Glutamatergic neuron (in vitro differentiated cells): ENCODE measurements at places on chromosomes 6 and 20. TPM values are rescaled to one million over a fixed set of nuclear protein-coding genes. Genes with fewer than 3 reads are reported as not detected.

The ECT2L gene
- total RNA-seq, result 2.7 TPM

- H3K27me3 ChIP-seq, result no peaks in the 10 kb centered on the region
- no peaks in the 10 kb centered on the region for H3K4me1 ChIP-seq
- DNase-seq, result no peak
- H3K36me3 ChIP-seq, result no peaks in the 10 kb centered on the region
- no peak overlapping the region for H3K4me3 ChIP-seq
Observed at GRCh38 chr6:83844170-83844569, 9.0 kb upstream of the RIPPLY2 start.

The TGM3 gene
- not detected for total RNA-seq

DNA sequence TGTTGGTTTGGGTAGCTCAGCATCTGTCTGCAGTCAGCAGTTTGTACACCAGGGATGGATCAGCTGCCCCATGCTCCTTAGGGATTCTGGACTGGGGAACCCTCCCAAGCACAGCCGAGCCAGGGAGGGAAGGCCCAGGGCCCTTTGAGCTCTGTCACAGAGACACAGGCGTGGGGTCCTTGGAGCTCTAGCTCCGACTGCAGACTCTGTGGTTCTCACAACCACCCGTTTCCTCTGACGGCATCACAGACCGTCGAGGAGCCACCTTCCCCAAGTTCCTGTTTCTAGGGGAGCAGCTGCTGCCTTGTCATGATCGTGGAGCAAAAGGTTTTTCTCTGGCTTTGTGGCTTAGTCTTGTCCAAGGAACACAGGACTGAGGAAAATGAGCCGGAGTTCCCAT, at the start of gene SLA2:
Gene SLA2, minus strand, starts transcription at position 199 of the 400 bp plus-strand sequence. CDS start 4,861 bp downstream, outside the sequence.
- H3K27me3 ChIP-seq, result no peaks in the 10 kb centered on the region
- DNase-seq, result no peak
- H3K36me3 ChIP-seq, result no peaks in the 10 kb centered on the region
- no peaks in the 10 kb centered on the region for H3K4me1 ChIP-seq
- no peak within 1 kb of the TSS for H3K27ac ChIP-seq

The WFDC5 gene
- total RNA-seq, result not detected

- H3K4me3 ChIP-seq, result no peak overlapping the region
- no peak for DNase-seq
- H3K36me3 ChIP-seq, result no peaks in the 10 kb centered on the region
- H3K4me1 ChIP-seq, result no peaks in the 10 kb centered on the region
- H3K27me3 ChIP-seq, result peaks cover 3% of the 10 kb centered on the region
Observed at GRCh38 chr20:42484335-42484734, 705.4 kb downstream of the PTPRT start.

DNA sequence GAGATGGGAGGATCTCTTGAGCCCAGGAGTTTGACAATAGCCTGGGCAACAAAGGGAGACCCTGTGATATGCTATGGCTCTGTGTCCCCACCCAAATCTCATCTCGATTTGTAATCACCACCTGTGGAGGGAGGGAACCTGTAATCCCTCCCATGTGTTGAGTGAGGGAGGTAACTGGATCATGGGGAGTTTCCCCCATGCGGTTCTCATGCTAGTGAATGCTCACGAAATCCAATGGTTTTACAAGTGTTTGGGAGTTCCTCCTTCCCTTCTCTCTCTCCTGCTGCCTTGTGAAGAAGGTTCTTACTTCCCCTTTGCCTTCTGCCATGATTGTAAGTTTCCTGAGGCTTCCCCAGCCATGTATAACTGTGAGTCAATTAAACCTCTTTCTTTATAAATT, 3.4 kb downstream of the NUDT3 start:
- H3K27me3 ChIP-seq, result peaks cover 4% of the 10 kb centered on the region
- DNase-seq, result no peak
- no peaks in the 10 kb centered on the region for H3K36me3 ChIP-seq
- H3K4me3 ChIP-seq, result peak overlapping the region; percentile 58
- H3K27ac ChIP-seq, result peak overlapping the region; percentile 66

- H3K27me3 ChIP-seq, result no peaks in the 10 kb centered on the region
- no peaks in the 10 kb centered on the region for H3K36me3 ChIP-seq
- no peak for DNase-seq
- H3K4me3 ChIP-seq, result no peak overlapping the region
Observed at GRCh38 chr6:136780972-136781371, 11.3 kb downstream of the MAP3K5 start.

- H3K27me3 ChIP-seq, result peaks cover 2% of the 10 kb centered on the region
- no peaks in the 10 kb centered on the region for H3K36me3 ChIP-seq
- H3K4me1 ChIP-seq, result no peaks in the 10 kb centered on the region
- no peak overlapping the region for H3K4me3 ChIP-seq
Observed at GRCh38 chr6:144294016-144294415, 8.9 kb downstream of the UTRN start.

GRCh38 chr6:126111327-126111726, 125.0 kb downstream of the TRMT11 start:
- no peaks in the 10 kb centered on the region for H3K36me3 ChIP-seq
- no peak overlapping the region for H3K27ac ChIP-seq
- H3K4me3 ChIP-seq, result no peak overlapping the region
- H3K27me3 ChIP-seq, result no peaks in the 10 kb centered on the region
- H3K4me1 ChIP-seq, result peaks cover 9% of the 10 kb centered on the region
- DNase-seq, result no peak

- no peak for DNase-seq
- H3K27ac ChIP-seq, result no peak overlapping the region
- peaks cover 26% of the 10 kb centered on the region for H3K4me1 ChIP-seq
- no peaks in the 10 kb centered on the region for H3K36me3 ChIP-seq
- H3K4me3 ChIP-seq, result no peak overlapping the region
- peaks cover 9% of the 10 kb centered on the region for H3K27me3 ChIP-seq
Observed at GRCh38 chr20:63246490-63247288, 7.6 kb downstream of the NKAIN4 start.

DNA sequence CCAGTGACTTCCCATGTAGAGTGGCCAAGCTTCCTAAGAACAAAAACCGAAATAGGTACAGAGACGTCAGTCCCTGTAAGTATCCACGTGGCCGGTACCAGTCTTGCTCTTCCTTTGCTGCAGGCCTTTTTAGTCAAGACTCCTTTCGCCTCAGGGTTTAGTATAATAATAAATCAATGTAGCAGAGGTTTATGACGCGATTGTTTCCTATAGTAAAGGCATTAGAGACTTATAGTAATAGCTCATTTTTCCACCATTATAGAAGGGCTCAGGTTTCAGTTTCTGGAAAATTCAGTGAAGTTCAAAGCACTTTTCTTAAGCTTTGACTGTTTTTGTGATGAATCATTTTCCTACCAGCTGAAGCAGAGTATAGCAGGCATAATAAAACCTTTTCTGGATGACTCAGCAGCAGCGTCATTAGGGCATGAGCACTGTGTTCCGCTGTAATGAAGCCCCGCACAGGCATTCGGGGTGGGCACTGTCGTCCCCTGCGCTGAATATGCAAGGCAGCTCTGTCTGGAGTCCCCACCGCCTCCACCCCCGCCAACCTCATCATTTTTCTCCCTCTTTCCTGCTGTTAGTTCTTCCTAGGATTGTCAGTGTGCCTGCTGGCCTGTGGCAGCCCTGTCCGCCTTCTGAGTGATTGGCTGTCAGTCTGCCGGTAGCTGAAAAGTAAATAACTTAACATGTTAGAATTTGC, 51.3 kb downstream of the PTPN1 start:
- no peaks in the 10 kb centered on the region for H3K4me1 ChIP-seq
- no peak for DNase-seq
- no peak overlapping the region for H3K27ac ChIP-seq
- no peaks in the 10 kb centered on the region for H3K36me3 ChIP-seq
- H3K27me3 ChIP-seq, result no peaks in the 10 kb centered on the region

DNA sequence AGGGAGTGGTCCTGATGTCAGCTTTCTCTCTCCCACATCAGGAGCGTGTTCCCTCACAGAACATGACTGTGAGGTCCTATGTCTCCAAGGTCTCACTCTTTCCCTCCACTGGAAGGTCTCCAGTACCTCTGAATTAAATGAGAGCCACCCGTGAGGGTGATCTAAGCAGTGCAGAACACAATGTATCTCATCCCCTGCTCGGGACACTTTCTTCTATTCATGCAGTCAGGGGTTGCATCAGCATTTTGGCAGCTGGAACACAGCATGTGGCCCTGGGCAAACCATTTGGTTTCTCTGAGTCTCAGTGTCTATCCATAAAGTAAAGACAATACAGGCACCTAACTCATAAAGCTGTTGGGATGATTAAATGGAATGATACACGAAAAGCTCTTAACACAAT, 34.2 kb downstream of the MAFB start:
- H3K36me3 ChIP-seq, result no peaks in the 10 kb centered on the region
- H3K27me3 ChIP-seq, result peaks cover 5% of the 10 kb centered on the region
- peaks cover 12% of the 10 kb centered on the region for H3K4me1 ChIP-seq
- H3K27ac ChIP-seq, result no peak overlapping the region
- no peak overlapping the region for H3K4me3 ChIP-seq

GRCh38 chr6:116452531-116452930, 8.6 kb upstream of the CALHM6 start:
- H3K36me3 ChIP-seq, result no peaks in the 10 kb centered on the region
- no peak overlapping the region for H3K27ac ChIP-seq
- no peak overlapping the region for H3K4me3 ChIP-seq
- DNase-seq, result no peak
- no peaks in the 10 kb centered on the region for H3K27me3 ChIP-seq

DNA sequence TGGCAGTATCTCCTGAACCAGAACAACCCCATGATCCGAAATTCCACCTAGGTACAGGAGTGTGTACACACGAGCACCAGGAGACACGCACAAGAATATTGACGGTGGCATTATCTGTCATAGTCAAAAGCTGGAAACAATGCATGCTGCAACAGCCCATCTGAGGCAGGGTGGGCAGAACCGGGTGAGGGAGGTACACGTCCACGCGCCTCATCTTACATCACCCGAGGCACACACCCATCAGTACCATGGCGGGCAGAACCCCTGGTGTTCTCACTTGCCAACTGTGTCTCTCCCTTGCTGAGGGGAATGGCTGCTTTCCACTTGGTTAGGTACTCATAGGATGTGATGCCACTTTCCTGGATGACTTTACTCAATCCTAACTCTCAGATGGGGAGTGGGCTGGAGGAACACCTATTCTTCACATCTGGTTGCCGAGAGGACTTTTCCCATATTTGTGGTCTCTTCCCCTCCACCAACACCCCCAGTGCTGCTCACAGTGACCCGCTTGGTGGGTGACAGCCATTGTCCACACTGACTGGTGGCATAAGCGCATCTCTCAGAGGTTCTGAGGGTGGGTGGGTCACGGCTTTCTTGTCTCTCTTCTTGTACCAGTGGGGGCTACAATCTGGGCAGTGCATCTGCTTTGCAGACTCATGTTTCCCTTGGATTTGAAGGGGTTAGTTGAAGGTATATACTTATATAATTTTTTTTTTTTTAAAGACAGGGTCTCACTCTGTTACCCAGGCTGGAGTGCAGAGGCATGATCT, 13.5 kb downstream of the PPP1R3G start:
- H3K27ac ChIP-seq, result no peak overlapping the region
- H3K27me3 ChIP-seq, result peaks cover 3% of the 10 kb centered on the region
- H3K36me3 ChIP-seq, result peaks cover 5% of the 10 kb centered on the region
- H3K4me3 ChIP-seq, result no peak overlapping the region

The CST9 gene
- not detected for total RNA-seq

The CAP2 gene
- total RNA-seq, result 24.4 TPM

GRCh38 chr6:113739041-113739655, 118.0 kb upstream of the MARCKS start:
- H3K27ac ChIP-seq, result no peak overlapping the region
- H3K27me3 ChIP-seq, result no peaks in the 10 kb centered on the region
- no peak overlapping the region for H3K4me3 ChIP-seq
- no peak for DNase-seq

GRCh38 chr6:134937426-134937825, 12.5 kb downstream of the ALDH8A1 start:
- H3K4me3 ChIP-seq, result peak overlapping the region; percentile 4
- DNase-seq, result no peak
- H3K36me3 ChIP-seq, result no peaks in the 10 kb centered on the region
- peaks cover 7% of the 10 kb centered on the region for H3K27me3 ChIP-seq
- peaks cover 16% of the 10 kb centered on the region for H3K4me1 ChIP-seq

- H3K27me3 ChIP-seq, result peaks cover 8% of the 10 kb centered on the region
- peaks cover 12% of the 10 kb centered on the region for H3K36me3 ChIP-seq
- H3K4me1 ChIP-seq, result no peaks in the 10 kb centered on the region
- DNase-seq, result no peak
Observed at GRCh38 chr20:58508762-58509395, 6.3 kb downstream of the APCDD1L start.

The RAD21L1 gene
- not detected for total RNA-seq

DNA sequence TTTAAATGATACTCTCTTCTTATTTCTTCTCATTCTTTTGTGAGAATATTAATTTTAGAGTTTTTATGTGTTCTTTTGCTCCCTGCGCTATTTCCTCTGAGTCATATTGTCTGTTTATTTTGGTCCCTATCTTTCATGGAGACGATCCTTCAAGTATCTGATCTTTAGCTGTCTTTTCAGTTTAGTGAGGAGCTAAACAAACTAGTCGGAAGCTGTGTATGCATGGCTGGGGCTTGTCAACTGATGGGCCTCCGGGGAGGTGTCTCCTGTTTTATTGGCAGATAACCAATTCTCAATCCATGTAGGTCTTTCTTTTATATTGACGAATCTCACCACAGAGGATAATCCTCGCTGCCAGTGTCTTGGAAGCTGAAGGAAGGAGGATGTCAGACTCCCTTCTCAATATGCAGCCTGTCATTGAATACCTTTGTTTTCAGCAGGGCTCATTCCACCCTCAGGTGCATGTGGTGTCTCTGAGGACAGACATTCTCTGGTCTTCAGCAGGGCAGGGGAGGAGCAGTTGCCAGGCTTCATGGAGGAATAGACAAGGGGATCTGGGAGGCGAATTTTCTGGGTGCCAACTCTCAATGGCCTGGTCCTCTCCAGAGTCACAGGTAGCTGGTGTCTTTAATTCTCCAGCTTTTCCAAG, 64.9 kb downstream of the RNF182 start:
- no peak overlapping the region for H3K4me3 ChIP-seq
- DNase-seq, result no peak
- no peaks in the 10 kb centered on the region for H3K27me3 ChIP-seq
- H3K36me3 ChIP-seq, result no peaks in the 10 kb centered on the region

The GNRH2 gene
- 1.2 TPM for total RNA-seq

The RPS6KA2 gene
- total RNA-seq, result 109 TPM

The GLP1R gene
- total RNA-seq, result not detected

- no peaks in the 10 kb centered on the region for H3K4me1 ChIP-seq
- H3K36me3 ChIP-seq, result no peaks in the 10 kb centered on the region
- DNase-seq, result no peak
Observed at GRCh38 chr6:12200015-12200564, 90.1 kb upstream of the EDN1 start.

DNA sequence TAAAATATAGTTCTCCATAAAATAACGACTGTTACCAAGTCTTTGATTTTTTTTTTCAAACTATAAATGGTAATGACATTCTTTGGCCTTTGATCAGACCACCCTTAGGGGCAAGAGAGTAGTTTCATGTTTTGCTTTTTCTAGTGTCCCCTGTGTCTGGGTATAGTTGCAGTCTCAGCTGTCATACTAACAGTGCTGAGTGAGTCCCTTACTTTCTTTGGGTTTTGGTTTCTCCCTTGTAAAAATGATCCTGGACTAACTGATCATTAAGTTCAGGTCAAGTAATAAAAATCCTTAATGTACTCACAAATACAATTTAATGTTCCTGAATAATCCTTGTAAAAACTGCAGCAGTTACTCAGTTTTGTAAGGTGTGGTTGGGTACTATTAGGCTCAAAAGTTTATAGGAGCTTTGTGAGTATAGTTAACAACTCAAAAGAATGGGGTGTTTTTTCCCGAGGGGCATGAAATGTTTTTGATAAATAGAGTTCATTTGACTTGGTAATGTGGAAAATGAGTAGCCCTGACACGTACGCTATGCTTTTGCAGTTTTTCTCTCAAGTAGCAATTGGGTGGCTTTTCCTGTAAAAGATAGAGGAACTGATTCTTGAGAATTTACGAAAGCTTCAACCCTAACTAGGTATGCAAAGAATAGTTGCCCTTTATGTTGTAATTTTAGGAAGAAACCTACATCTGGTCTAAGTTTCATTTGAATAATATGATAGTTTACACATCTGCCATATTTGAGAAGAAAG, 6.2 kb downstream of the PTPN1 start:
- DNase-seq, result no peak
- H3K4me3 ChIP-seq, result no peak overlapping the region
- H3K27ac ChIP-seq, result no peak overlapping the region
- peaks cover 10% of the 10 kb centered on the region for H3K4me1 ChIP-seq
- no peaks in the 10 kb centered on the region for H3K27me3 ChIP-seq
